ENCODE measurements at places on chromosomes 7 and 10.

DNA sequence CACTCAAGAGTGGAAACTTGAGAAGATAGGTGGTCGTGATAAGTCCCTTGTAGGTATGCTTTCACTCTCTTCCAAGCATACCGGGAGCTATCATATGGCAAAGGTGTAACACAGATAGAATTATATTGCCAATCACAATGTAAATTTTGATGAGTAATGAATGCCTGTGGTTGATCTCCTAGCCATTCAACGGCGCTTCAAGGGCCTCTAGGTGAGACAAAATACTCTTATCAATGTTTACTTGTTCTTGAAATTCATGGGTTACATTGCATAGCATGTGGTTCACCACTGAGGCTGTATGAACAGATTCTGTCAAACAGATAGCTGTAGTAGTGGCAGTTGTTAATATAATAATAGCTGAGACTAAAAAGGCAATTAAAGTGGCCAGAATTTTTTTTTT lies 82.4 kb downstream of the THSD7A start:
- DNase-seq: no peak

DNA sequence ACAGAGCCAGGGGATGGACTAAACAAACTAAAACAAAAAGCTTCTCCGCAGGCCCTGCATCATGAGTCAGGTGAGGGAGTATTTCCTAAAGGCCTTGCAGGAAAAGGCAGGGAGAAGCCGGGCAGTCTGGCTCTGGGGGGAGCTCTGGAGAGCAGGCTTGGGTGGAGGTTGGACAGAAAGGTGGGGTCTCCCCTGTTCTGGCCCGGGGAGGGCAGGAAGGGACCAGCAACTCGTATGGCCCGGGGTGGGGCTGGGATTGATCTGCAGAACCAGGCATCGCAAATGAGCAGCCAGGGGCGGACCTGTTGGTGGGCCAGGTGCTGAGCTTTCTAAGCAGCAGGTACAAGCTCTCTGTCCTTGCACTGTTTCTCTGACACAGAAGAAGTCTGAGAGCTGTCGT lies 235.2 kb downstream of the TCERG1L start:
- DNase-seq: no peak

DNA sequence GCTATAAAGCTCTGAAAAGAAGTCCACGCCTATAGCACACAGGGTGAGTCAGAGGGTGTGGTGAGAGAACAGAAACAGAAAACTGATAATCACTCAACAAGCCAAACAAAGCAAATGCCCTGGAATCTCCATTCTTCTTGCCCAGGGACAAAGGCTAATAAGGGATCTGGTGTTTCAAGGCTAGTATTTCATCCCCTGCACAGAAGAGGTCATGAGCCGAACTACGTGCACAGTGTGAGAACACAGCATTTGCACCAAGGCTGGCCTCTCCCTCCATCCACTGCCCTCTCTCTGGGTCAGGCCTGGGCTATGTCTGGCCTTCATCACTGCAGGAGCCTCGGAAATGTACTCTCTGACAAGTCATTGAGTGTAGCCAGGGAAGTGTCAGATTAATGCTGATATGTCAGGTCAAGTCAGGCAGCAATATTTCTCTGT lies 42.7 kb downstream of the PRR15 start:
- DNase-seq: no peak

DNA sequence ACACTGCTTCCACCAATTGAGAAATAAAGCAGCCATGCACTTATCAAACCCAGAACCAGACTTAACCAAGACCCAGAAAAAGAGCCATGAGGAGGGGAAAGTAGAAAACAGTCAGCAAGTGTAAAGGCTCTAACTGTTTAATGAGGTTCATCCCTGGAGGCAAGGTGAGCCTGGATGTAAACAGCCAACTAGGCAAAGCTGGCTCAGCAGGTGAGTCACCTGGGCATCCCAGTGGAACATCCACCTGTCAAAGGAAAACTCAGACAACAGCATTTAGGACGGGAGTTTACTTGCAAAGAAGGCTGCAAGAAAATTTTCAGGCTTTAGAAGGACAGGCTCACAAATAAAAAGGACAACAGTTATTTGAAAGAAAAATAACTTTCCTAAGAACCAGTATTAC lies 153.0 kb downstream of the SNX13 start:
- DNase-seq: no peak

GRCh38 chr10:113853578-113854012 lies 287 bp downstream of the DCLRE1A start:
- no peak for DNase-seq

GRCh38 chr10:117318909-117319308 lies 56.3 kb downstream of the PDZD8 start:
- DNase-seq: no peak

GRCh38 chr7:128131731-128132130 lies 100.5 kb upstream of the LRRC4 start:
- DNase-seq: no peak

Measured in stimulated activated CD4-positive, alpha-beta T cell treated with anti-CD3 and anti-CD28 coated beads, Interleukin-2, amount 100 ng/mL, for 24 hours (primary cell).